ENCODE measurements at places on chromosomes 1 and 21. TPM values are rescaled to one million over a fixed set of nuclear protein-coding genes. Genes with fewer than 3 reads are reported as not detected.

The LCE1B gene
- not detected for total RNA-seq

The SYDE2 gene
- 2.9 TPM for total RNA-seq

GRCh38 chr1:185050823-185051451 lies 5.6 kb downstream of the RNF2 start:
- DNase-seq: no peak
- H3K4me1 ChIP-seq: peaks cover 12% of the 10 kb centered on the region
- H3K27ac ChIP-seq: no peak overlapping the region
- no peaks in the 10 kb centered on the region for H3K36me3 ChIP-seq
- H3K4me3 ChIP-seq: no peak overlapping the region

DNA sequence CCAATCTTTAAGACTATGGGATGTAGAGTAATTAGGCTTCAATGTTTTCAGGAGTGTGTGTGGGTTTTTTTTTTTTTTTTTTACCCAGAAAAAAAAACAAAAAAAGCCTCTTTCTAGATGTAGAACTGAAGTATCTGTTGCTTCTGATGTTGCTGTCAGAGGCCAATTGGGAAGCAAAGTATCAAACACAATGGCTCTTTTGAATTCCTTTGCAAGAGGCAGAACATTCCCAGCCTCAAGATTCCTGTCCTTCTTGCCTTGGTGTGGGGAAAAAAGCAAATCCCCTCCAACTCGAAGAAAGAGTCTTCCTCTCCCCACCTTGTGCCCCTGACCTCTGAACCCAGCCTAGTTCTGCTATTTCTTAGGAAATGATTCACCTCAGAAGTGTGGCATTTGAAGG lies 55.4 kb upstream of the LMO4 start:
- H3K27me3 ChIP-seq: no peaks in the 10 kb centered on the region
- no peaks in the 10 kb centered on the region for H3K36me3 ChIP-seq
- H3K4me3 ChIP-seq: no peak overlapping the region
- no peak overlapping the region for H3K27ac ChIP-seq
- H3K4me1 ChIP-seq: no peaks in the 10 kb centered on the region

- H3K36me3 ChIP-seq: peaks cover 10% of the 10 kb centered on the region
- peaks cover 18% of the 10 kb centered on the region for H3K4me1 ChIP-seq
These were observed 27.8 kb upstream of the PWP2 start for GRCh38 chr21:44079446-44079845.
